PC-9 (cell line): ENCODE measurements at places on chromosomes 3 and 15.

GRCh38 chr3:12841970-12842328 lies 584 bp upstream of the RPL32 start:
- no peak for DNase-seq
- H3K36me3 ChIP-seq, result peaks cover 41% of the 10 kb centered on the region
- peak overlapping the region; percentile 93; the same call in 1 of the 2 replicates for H3K27ac ChIP-seq
- peaks cover 39% of the 10 kb centered on the region for H3K4me1 ChIP-seq
- H3K4me3 ChIP-seq, result peak overlapping the region; percentile 98; the same call in 1 of the 2 replicates

- H3K27ac ChIP-seq, result no peak overlapping the region
- H3K4me3 ChIP-seq, result no peak overlapping the region
- H3K4me1 ChIP-seq, result no peaks in the 10 kb centered on the region
Measured at GRCh38 chr3:57160765-57161538, 4.2 kb downstream of the IL17RD start.

- H3K36me3 ChIP-seq, result no peaks in the 10 kb centered on the region
- no peak overlapping the region for H3K27ac ChIP-seq
- H3K4me3 ChIP-seq, result no peak overlapping the region
- DNase-seq, result no peak
- H3K4me1 ChIP-seq, result no peaks in the 10 kb centered on the region
Measured at GRCh38 chr3:193330555-193331204, 47.9 kb downstream of the ATP13A5 start.

DNA sequence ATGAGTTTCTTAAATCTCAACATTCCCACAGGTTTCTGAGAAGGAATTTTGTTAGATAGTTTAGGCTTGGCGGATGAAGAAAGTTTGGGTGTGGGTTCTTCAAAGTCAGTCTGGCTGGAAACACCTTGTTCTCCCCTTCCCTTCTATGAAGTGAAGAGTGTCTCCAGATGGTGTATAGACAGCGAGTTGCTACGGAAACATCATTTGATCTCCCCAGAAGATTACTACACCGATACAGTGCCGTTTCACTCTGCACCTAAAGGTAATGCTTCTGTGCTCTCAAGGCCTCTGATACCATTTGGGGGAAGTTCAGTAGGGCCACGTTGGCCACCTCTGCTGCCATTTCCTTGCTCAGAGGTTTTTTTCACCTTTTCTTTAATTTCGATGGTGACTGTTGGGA lies 20.6 kb downstream of the DLEC1 start:
- H3K27ac ChIP-seq, result no peak overlapping the region
- peaks cover 5% of the 10 kb centered on the region; the same call in 1 of the 2 replicates for H3K27me3 ChIP-seq
- no peak for DNase-seq

GRCh38 chr3:54999159-54999558 lies 71.3 kb upstream of the LRTM1 start:
- peaks cover 4% of the 10 kb centered on the region; the same call in 1 of the 2 replicates for H3K4me1 ChIP-seq
- H3K36me3 ChIP-seq, result no peaks in the 10 kb centered on the region
- H3K27me3 ChIP-seq, result no peaks in the 10 kb centered on the region
- peak; percentile 71 for DNase-seq
- H3K27ac ChIP-seq, result no peak overlapping the region

GRCh38 chr3:171984883-171985282 lies 54.5 kb upstream of the FNDC3B start:
- no peaks in the 10 kb centered on the region for H3K36me3 ChIP-seq
- H3K4me3 ChIP-seq, result no peak overlapping the region
- no peak overlapping the region for H3K27ac ChIP-seq
- DNase-seq, result no peak

GRCh38 chr3:190017521-190018288 lies 103.0 kb downstream of the P3H2 start:
- no peaks in the 10 kb centered on the region for H3K36me3 ChIP-seq
- DNase-seq, result peak; percentile 65
- H3K27me3 ChIP-seq, result no peaks in the 10 kb centered on the region
- H3K4me3 ChIP-seq, result no peak overlapping the region
- no peak overlapping the region for H3K27ac ChIP-seq
- H3K4me1 ChIP-seq, result peaks cover 24% of the 10 kb centered on the region

GRCh38 chr3:196111939-196112386 lies 30.1 kb upstream of the TFRC start:
- H3K36me3 ChIP-seq, result no peaks in the 10 kb centered on the region
- peak overlapping the region; percentile 21; the same call in 1 of the 2 replicates for H3K27ac ChIP-seq
- no peak overlapping the region for H3K4me3 ChIP-seq
- H3K4me1 ChIP-seq, result peaks cover 48% of the 10 kb centered on the region

- no peak overlapping the region for H3K27ac ChIP-seq
- H3K4me1 ChIP-seq, result no peaks in the 10 kb centered on the region
- H3K36me3 ChIP-seq, result no peaks in the 10 kb centered on the region
Measured at GRCh38 chr3:143924522-143925285, 46.9 kb upstream of the DIPK2A start.

- peaks cover 12% of the 10 kb centered on the region for H3K4me1 ChIP-seq
- H3K4me3 ChIP-seq, result no peak overlapping the region
- H3K27me3 ChIP-seq, result no peaks in the 10 kb centered on the region
- no peaks in the 10 kb centered on the region for H3K36me3 ChIP-seq
- no peak overlapping the region for H3K27ac ChIP-seq
Measured at GRCh38 chr3:195203606-195204005, 67.4 kb downstream of the XXYLT1 start.

GRCh38 chr3:195999896-196000295 lies 82.0 kb downstream of the TFRC start:
- peaks cover 68% of the 10 kb centered on the region for H3K27me3 ChIP-seq
- no peak for DNase-seq
- H3K27ac ChIP-seq, result no peak overlapping the region
- H3K4me1 ChIP-seq, result no peaks in the 10 kb centered on the region
- no peaks in the 10 kb centered on the region for H3K36me3 ChIP-seq

GRCh38 chr15:68589053-68589452 lies 10.3 kb downstream of the CORO2B start:
- no peak for DNase-seq
- H3K4me1 ChIP-seq, result peaks cover 24% of the 10 kb centered on the region
- no peaks in the 10 kb centered on the region for H3K27me3 ChIP-seq

DNA sequence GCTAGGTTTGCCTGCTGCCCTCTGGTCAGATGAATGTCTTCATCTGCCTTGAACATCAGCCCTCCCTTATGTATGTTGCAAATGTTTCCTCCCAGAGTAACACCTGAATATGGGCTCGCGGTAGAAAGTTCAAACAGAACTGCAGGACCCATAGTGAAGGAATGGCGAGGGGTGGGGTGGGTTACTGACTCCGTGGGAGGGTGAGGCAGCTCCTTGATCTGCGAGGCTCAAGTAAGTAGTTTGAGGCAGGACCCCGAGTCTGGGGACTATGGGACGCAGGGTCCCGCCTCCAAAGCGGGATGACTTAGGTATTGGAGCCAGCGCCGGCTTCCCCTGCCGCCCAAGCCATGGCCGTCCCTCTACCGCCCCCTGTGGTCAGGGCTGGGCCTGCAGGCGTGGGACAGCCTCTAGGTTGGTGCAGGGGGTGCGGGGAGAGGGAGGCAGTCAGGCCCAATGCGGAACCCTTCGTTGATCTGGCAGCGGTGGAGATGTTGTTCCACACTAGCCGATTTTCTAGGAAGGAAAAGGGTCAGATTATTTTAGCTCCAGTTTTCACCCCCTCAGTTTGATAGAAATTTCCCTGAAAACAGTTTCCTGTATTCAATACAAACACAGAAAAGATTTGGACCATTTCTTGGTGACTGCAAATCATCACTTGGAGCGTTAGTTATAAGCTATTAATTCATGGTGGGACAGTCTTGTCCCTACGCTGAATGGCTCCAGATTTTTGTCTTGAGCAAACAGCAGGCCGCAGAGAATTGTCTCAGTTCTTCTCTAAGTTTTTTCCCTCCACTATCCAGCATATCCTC lies 72.3 kb downstream of the CORO2B start:
- H3K27me3 ChIP-seq, result no peaks in the 10 kb centered on the region
- no peaks in the 10 kb centered on the region for H3K36me3 ChIP-seq
- H3K4me1 ChIP-seq, result no peaks in the 10 kb centered on the region
- H3K4me3 ChIP-seq, result no peak overlapping the region
- peak; percentile 31 for DNase-seq

DNA sequence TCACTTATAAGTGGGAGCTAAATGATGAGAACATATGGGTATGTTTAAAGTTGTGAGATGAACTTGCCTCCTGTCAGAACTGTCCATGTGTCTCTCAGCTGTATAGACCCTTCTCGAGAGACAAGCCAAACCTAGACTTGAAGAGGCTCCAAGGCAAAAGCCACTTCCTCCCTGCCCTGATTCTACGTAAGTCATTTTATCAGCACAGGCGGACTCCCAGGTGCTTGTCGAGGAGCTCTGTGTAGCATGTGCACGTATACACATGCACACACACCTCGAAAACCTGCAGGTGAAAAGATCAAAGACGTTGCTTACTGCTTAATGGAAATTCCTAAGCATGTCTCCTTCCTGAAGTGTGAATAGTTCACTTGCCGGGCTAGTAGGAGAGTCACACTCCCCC lies 5.6 kb upstream of the CLEC3B start:
- H3K27ac ChIP-seq, result no peak overlapping the region
- DNase-seq, result no peak
- no peaks in the 10 kb centered on the region for H3K36me3 ChIP-seq
- H3K4me1 ChIP-seq, result no peaks in the 10 kb centered on the region
- H3K4me3 ChIP-seq, result no peak overlapping the region
- H3K27me3 ChIP-seq, result no peaks in the 10 kb centered on the region

DNA sequence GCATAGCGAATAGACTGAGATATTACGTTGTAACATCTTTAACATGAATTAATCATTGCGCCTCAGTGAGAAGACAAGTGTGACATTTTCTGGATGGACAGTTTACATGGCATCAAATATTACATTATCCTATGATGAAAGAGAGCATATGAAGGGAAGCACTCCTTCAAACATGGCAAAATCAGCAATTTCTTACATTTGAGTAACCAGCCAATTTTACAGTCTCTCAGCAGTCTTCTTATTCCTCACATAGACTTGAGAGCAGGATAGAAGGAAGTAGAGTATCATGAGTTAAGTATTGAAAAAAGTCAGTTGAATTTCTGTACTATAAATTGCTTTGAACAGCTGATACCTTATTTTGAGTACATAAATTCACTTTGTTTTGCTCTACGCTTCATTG lies 38.9 kb downstream of the FANCI start:
- no peak for DNase-seq
- no peak overlapping the region for H3K4me3 ChIP-seq
- no peaks in the 10 kb centered on the region for H3K27me3 ChIP-seq
- peaks cover 7% of the 10 kb centered on the region; the same call in 1 of the 2 replicates for H3K36me3 ChIP-seq
- H3K4me1 ChIP-seq, result no peaks in the 10 kb centered on the region

DNA sequence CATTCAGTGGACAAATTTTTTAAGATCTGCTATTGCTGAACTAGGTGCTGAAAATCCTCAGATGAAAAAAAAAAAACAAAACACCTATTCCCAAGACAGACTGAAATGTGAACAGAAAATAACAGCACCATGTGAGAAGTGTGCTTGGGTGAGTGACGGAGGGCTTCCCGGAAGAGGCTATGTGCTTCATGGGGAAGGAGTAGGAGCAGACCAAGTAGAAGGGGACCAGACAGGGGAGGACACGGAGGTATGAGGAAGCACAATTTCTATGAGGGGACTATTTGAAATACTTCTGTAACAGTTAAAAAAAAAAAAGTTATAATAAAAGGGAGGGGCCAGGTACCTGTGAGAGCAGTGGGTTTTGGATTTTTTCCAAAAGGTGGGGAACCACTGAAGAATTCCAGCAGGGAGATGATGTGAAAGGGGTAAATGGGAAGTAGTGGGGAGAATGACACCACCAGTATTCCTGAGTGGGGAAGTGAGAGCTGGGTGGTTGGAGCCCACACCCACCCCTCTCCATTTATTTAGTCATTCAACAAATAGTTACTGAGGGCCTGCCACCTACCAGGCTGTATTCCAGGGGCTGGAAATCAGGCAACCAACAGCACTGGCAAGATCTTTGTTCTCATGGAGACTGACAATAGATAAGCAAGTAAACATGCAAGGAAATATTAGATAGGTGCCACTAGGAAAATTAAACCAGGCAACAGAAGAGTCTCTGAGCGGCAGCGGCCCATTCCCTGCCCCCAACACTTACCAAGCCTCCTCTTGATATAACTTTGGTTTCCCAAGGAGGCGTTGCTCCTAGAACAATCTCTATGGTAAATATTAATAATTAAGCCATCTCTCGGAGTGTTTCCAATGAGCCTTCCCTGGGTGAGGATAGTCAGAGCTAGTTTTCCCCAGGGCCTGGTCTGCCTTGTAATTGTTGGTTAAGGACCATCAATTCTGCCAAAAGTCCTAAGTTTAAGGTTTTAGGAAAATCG lies 3.8 kb upstream of the USP3 start:
- H3K4me3 ChIP-seq, result peak overlapping the region; percentile 48; the same call in 1 of the 2 replicates
- peaks cover 50% of the 10 kb centered on the region for H3K4me1 ChIP-seq
- H3K27me3 ChIP-seq, result no peaks in the 10 kb centered on the region
- H3K36me3 ChIP-seq, result no peaks in the 10 kb centered on the region

DNA sequence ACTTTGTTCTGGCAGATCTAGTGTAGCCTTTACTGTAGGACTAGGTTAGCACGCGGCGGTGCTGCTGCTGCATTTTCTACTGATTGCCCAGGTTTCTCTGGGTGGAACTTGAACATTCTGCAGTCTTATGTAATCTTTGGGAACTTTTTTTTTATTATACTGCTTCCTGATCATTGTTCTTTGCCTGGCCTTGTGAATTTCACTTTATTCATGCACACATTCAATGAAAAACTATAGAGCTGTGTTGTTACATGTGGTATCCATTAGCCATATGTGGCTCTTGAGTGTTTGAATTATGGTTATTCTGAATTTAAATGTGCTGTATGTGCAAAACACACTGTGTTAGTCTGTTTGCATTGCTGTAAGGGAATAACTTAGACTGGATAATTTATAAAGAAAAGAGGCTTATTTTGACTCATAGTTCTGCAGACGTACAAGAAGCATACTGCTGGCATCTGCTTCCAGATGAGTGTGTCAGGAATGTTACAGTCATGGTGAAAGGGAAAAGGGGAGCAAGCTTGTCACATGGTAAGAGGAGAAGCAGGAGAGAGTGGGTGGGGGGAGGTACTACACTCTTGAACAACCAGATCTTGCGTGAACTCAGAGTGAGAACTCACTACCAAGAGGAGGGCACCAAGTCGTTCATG lies 26.5 kb downstream of the MEF2A start:
- no peaks in the 10 kb centered on the region for H3K27me3 ChIP-seq
- no peaks in the 10 kb centered on the region for H3K4me1 ChIP-seq
- no peaks in the 10 kb centered on the region for H3K36me3 ChIP-seq
- no peak overlapping the region for H3K4me3 ChIP-seq
- H3K27ac ChIP-seq, result no peak overlapping the region

GRCh38 chr3:9280451-9281219 lies 31.2 kb upstream of the SRGAP3 start:
- H3K4me1 ChIP-seq, result no peaks in the 10 kb centered on the region
- no peak for DNase-seq
- H3K27me3 ChIP-seq, result no peaks in the 10 kb centered on the region

- peak; percentile 8 for DNase-seq
- no peaks in the 10 kb centered on the region; the same call in 1 of the 2 replicates for H3K36me3 ChIP-seq
- H3K27ac ChIP-seq, result no peak overlapping the region
- H3K4me1 ChIP-seq, result peaks cover 32% of the 10 kb centered on the region
- H3K27me3 ChIP-seq, result no peaks in the 10 kb centered on the region
Measured at GRCh38 chr3:87335931-87336330, 59.5 kb upstream of the POU1F1 start.
